CD4-positive, alpha-beta T cell treated with Interferon gamma for 1 hour (primary cell): ENCODE measurements at places on chromosomes 5 and 9.

DNA sequence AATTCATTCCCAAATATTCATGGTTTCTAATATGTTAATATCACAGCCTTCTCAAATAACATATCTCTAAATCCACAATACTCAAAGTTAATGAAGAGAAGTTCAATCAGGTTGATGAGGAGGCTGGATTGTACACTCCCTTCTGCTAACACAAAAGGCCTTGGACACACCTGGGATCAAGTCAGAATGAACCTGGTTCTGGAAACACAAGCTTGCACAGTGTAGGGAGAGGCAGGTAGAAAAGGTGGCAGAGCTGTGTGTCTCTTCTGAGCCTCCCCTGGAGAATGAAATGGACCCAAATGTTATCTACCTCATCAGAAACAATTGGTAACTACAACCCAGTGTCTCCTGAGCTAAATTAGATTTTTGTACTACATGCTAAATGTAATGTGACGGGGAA, 40.7 kb upstream of the FBP1 start:
- DNase-seq = no peak

- no peak for DNase-seq
Observed at GRCh38 chr5:110290542-110290941, 435.9 kb downstream of the TMEM232 start.

DNA sequence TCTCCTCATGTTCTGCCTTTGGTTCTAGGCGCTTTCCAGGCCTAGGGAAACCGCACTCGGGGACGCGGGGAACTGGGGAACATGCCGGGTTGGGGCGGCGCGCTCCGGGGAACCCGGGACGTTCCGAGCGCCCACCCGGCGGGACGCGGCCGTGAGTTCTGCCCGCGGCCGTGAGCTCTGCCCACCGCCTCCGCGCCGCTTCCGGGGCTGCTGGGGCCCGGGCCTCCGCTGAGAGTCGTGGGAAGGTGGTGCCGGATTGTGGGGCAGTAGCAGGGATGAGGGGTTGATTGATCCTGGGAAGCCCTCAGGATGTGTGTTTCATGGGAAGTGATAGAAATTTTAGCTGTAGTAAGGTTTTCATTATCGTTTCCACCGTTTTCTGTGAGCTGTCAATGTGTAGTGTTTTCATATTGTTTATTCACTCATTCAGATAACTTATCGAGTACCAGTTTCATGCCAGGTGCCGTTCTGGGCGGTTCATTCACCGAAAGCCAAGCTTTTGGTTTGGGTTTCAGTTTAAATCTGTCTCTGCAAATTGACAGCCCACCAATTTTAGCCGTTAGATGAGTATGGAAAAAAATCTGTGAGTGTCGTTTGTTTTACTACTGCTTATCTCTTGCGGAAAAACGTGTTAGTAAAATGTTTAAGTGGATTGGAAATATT, 657 bp downstream of the MTRR start:
- no peak for DNase-seq

DNA sequence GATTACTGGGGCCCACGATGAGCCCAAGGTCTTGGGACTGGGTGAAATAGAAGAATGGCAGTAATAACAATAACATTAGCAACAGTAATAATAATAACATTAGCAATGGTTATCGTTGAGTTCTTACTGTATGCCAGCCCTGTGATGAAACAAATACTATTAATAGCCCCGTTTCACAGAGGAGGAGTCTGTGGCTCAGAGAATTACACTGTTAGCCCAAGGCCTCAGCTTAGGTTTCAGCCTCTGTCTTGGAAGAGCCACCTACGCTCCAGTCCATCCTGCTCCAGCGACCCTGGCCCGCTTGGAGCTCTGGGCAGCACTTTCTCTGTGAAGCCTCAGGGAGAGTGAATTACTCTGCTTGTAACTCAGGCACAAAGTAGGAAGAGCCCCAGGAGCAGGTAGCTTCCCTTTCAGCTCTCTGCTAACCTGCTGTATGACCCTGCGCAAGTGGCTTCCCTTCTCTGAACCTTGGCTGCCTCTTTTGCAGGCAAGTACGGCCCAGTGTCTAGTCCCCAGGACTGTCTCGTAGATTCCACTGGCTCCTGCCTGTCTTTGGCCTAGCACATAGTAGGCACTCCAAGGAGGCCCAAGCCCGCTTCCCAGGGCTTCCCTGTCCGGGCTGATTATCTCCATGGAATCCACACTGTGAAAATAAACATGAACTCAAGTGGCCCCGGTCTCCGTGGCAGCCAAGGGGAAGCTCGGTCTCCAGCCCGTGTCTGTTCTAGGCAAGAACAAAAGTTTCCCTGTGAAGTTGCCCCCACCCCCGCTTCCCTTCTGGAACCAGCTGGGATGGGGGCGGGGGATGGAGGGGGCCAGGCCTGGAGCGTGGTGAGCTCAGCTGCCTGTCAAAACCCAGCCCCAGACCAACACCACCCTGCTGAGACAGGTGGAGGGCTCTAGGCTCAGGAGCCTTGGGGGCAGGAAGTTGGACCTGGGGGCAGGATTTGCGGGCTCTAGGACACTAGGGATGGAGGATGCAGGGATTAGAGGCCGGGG, 26.2 kb upstream of the LMX1B start:
- DNase-seq = no peak

GRCh38 chr9:101737165-101737704, 1.2 kb downstream of the GRIN3A start:
- DNase-seq = no peak

DNA sequence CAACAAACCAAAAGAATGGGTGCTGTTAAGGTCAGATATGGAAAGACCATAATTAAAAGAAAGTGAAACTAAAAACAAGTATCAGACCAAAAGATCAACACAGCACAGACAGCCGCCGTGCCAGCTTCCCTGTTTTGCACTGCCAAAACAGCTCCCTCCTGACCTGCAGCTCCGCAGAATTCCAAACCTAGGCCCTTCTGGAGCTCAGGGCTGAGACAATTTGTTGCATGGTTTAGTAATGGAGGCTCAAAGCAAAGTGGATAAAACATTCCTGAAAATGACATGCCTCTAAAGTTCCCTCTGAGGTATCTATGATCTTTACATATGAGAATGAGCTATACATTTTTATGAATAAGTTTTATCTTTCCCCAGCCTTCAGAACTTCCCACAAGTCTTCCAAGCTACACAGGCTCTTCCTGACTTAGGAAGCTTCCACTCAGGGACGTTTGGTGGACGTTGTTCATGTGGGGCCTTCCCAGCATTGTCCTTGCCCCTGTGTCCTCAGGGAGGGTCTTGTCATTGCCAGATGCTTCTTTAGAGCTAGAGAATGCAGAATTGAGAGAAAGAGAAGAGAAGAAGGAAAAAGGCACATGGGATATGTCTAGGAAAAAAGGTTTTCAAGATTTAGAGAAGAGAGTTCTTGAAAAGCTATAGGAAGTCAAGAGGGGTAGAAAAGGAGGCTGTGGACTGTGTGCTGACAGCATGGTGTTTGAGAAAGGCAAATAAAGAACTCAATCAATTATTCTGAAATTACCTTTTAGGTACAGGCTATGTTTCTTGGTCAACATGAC, 28.4 kb upstream of the SSBP2 start:
- peak; percentile 40 for DNase-seq

- DNase-seq = no peak
Observed at GRCh38 chr5:33834334-33834733, 57.5 kb downstream of the ADAMTS12 start.
